ENCODE measurements at places on chromosomes 3 and 15.

GRCh38 chr3:45169125-45169904, 23.1 kb upstream of the CDCP1 start:
- DNase-seq: no peak

- no peak for DNase-seq
Observed at GRCh38 chr3:110628650-110629301, 442.8 kb upstream of the NECTIN3 start.

DNA sequence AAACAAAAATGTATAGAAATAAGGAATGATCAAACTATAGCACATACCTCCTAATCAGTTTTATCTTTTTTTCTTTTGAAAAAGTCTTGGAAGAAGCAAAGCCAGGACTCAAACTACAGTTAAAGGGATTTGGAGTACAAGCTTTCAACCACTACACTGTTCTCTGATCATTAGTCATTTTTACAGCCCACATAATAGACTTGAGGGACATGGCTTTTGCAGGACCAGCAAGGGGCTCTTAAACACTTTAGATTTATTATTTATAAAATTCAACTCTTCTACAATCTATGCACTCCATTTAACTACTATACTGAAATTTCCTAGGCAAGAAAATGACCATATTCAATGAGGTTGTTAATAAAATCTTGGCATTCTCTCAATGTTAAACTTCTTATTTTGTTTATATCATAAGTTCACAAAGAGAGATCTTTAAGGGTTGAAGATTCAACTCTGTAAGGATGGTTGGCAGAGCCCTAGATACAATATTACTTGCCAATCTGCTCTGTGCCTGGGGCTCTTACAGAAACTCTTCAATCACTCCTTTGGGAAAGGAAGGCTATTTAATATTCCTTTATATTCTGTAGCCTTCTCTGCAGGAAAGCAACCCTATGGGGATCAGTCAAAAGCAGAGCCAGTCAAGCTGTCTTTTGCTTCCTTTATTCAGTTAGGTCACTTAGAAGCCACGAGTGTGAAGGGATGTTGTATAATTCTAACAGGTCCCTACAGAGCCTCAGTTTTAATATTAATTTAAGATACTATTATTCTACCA, 557.7 kb upstream of the SGO1 start:
- DNase-seq: no peak

DNA sequence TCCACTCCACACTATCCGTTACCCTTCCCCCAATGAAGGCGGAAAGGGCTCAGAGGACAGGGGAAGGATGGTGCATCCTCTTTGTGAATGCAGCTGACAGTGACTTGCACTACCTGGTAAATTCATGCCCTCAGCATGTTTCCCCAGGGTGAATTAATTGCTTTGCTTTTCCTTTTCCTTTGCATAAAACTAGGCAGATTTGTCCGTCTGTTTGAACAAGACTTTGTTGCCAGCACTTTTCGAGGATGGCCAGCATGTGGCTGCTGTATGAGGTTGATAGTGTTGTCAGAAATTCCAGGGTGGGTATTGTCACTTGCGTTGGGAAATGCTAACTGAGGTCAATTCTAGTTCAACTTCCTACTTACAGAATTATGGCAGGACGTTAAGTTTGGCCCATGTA, 79.0 kb upstream of the RARB start:
- DNase-seq: no peak

DNA sequence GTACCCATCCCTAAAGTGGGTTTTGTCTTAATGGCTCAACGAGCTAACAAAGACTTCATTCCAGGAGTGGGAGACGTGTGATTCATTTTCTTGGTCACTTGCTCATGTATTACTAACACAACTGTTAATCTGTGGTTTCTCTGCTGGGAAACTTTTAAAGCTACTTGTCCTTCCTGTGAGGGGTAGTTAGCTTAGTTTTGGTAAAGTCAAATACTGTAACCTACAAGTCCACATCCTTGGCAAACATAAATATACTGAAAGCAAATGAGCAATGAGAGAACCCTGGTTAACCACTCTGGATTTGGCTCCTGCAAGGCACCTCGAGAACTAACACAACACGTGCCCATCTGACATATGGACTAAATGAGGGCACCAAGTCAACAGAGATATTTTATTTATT, 19.9 kb downstream of the NOX5 start:
- DNase-seq: no peak

DNA sequence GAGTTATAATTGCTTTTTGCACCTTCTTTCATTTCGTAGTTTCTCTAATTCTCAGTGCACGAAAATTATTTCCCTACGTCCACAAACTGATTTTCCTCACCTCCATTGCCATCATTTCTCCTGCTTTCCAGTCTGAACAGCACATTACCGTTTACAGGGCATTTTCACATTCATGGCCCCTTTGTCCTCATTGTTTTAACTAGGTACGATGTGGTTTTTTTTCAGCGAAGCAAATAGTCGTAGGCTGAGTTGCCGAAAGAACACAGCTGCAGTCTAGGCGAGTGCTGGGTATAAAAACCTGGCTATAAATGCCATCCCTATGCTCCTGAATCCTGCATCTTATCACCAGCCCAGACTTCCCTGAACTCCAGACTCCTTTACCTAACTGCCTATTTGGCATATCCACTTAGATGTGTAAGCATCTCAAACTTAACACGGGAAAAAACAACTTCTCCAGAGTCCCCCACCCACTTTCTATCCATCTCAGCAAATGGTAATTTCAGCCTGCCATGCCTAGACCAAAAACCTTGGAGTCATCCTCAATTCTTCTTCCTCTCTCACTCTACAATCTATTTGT, 691 bp upstream of the FSIP1 start:
- DNase-seq: no peak

GRCh38 chr15:64847448-64847847, 5.7 kb downstream of the PLEKHO2 start:
- no peak for DNase-seq

DNA sequence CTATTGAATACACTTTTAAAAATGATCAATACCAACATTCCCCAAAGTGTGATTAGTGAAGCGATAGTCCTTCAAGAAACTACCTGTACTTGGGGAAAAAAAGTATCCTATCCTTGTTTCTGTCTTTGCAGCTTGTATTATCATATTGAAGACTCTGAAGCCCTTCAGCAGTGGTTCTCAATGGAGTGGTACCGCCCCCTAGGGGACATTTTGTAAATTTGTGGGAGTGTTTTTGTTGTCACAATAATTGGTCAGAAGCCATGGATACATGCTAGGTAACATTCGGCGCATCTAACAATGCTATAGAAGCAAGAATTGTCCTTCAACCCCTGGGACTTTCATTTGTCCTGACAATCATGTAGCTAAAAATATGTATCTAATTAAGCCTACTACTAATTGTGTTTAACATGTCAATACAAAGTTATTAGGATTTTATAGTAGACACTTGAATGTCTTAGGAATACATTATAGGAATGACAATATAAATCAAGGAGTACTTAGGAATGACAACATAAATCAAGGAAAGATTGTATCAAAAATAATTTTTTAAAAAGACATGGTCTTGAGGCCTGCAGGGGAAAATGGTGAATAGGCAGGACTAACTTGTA, 53.7 kb downstream of the NMD3 start:
- DNase-seq: peak; percentile 37

GRCh38 chr3:155230382-155230781, 63.1 kb downstream of the STRIT1 start:
- DNase-seq: no peak

- DNase-seq: no peak
Observed at GRCh38 chr3:141457624-141458236, 29.1 kb upstream of the RASA2 start.

DNA sequence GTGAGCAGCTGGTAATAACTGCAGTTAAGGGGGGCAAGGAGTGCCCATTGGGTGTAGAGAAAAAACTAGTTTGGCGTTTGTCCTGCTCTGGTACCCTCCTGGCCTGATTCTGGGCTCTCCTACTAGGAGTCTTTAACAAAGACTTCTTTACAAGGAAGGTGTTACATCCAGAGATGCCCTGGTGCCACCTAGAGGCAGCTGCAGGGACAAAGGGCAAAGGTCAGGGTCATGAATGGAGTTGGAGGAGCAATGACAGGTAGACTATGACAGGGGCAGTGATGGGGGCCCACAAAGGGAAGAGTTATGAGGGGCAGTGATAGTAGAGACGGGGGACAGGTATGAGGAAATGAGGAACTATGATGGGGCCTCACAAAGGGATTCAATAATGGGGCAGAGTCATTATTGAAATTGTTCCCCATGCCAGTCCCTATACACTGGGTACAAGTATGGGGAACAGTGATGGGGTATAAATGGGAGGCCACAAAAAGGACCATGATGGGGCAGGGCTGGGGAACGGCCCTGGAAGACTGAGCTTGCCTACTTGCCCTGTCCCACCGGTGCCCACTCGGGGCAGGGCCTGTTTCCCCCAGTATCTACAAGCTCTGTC, 7.9 kb downstream of the CCDC71 start:
- no peak for DNase-seq

DNA sequence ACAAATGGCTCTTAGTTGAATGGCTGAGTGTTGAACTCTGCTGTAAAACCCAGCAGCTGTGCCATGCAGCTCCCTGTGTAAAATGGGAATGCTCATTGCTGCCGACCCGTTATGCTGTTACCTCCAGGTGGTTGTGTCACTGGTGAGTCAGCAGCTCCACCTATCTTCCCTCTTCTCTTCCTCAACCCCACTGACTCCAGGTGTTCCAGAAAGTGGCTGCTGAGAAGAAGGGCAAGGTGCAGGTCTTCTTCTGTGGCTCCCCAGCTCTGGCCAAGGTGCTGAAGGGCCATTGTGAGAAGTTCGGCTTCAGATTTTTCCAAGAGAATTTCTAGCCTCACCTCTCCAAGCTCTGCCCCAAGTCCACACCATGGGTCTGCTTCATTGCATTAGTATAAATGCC, 41.9 kb downstream of the NOX5 start:
- no peak for DNase-seq

- DNase-seq: peak; percentile 30
Observed at GRCh38 chr3:25663347-25663868, 1.3 kb downstream of the TOP2B start.

DNA sequence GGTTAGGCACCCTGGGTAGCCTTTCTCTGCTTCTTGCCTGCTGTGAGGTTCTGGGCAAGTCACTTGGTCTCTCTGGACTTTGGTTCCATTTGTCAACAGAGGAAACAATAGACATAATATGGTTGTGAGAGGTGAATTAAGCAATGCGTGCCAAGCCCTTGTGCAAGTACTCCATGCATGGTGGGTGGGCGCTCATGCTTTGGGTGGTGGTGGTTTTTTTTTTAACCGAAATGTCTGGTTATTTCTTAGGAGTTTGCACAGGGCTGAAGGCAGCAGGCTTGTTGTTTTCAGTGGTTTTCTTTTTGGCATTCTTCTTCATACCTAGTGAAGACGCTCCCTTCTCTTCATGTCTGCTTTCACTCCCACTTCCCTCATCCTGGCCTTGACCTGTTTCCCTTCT, 84.2 kb upstream of the LRTM1 start:
- DNase-seq: no peak

- DNase-seq: no peak
Observed at GRCh38 chr3:5465183-5465582, 277.7 kb downstream of the EDEM1 start.

GRCh38 chr3:180683816-180684215, 4.5 kb upstream of the CCDC39 start:
- DNase-seq: no peak

DNA sequence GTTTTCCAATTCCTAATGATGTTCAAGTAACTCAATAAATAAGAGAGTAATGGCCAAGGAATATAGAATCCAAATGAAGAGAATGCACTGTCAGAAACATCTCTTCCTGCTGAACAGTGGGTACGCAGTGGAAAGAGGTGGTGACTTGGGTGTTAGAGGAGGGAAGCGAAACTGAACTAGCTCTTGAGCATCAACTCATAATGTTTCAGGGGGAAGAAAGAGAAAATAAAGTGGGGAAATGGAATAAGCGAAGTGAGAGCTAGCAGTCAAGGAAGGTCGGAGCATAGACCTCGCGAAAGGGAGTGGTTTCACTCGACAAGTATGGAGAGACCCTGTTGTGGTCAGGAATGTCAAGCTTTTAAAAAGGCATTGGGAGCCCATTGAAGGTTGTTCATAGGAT, 309.5 kb downstream of the GAP43 start:
- no peak for DNase-seq

DNA sequence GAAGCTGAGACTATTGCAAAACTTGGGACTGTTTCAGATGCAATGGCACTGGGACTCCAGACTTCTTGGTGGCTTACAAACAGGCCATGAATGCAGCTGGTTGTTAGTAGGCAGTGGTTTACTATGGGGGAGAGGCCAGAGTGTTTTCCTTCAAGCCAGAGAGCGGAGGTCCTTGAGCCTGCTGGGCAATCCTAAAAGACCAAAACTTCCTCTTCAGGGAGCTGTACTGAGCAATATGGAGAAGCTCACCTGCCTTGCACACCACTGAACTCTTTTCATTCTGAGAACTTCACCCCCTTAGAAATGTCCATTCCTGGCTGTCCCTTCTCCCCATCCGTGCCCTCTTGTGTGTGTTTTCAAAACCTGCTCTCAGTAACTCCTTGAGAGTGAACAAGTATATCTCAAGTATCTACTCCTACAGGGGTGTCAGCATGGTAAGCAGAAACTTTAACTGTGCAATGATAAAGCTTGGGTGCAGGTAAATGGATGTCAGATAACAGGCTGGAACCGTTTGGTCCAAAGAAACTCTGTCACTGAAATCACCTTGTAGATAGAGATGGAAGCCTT, 213.9 kb downstream of the CLSTN2 start:
- DNase-seq: no peak

- no peak for DNase-seq
Observed at GRCh38 chr15:39605146-39605545, 24.3 kb downstream of the THBS1 start.

DNA sequence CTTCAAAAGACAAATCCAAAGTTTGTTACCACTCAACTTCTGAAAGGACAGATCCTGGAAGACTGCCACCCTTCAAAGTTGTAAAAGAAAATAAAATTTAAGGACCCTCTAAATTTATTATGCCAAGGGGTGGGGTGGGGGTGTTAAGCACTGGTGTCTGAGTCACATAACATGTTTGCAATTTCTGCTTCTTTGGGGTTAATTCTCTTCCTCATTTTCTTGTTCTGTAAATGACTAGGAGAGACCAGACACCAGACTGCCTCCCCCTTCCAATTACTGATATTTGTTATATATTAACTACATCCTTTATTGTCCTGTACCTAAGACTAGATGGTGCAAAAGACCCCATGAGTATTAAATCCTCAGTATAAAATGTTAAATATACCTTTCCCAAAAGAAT, 242.8 kb downstream of the ZNF385D start:
- DNase-seq: no peak

DNA sequence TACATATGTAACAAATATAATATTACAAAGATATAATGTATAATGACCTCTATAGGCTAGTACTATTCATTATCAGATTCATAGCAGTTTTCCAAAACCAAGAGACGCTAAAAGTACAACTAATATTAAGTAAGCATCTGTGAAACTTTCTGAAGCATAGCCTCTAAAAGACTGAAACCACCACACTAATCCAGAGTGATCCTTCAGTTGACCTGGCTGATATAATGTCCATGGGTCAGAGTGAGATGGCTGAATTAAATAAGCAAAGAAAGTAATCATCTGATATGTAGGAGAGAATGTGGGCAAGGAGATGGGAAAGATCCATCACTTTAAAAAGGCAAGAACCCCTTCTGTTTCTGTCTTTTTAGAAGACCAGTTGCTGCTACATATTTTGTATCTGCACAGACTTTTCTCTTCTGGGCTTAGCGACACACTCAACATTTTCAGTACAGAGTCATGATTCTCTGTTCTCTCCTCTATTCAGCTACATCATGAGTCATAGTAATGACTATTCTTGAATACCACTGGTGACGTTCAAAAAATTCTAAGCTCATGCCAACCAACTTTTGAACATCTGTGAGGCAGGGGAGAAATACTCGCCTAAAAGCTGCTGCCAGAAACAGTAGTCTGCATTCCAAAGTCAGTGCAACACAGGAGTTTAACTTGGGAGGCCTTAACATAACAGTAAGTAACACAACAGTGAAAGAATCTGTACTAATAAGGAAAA, 149.6 kb downstream of the MAGI1 start:
- DNase-seq: no peak

Measured in HEK293T (cell line).